ENCODE measurements at places on chromosomes 7 and 10.
A peak's percentile ranks its signal among the peaks of the same experiment; 100 is the strongest.

DNA sequence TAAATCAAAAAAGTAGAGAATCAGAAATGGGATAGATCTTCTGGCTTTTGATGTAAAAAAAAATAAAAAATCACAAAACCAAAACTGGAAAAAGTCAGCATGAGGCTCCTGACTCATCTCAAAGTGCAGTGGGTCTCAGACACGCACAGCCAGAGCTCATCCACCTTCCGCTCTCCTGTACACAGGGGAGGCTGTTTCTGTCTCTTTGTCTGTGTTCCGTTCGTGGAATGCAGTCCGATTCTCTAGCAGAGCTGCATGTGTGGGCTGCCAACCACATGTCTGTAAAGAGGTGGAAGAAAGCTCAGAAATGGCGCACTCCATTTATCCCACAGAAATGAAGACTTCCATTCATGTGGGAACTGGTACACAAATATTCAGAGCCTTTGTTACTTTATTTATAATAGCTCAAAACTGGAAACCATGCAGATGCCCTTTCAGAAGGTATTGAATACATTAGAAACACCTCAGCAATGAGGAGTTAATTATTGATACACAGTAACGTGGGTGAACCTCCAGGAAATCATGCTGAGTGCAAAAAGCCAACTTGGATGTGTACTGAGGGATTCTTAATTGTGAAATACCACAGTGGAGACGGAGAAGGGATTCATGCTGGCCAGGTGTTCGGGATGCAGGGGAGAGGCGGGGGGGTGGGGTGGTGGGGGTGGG is 123.3 kb downstream of the TRRAP start:
- peaks cover 3% of the 10 kb centered on the region for H3K4me1 ChIP-seq
- no peak overlapping the region for H3K4me3 ChIP-seq
- H3K27me3 ChIP-seq = no peaks in the 10 kb centered on the region
- peak overlapping the region; percentile 87 for H3K27ac ChIP-seq
- H3K36me3 ChIP-seq = peaks cover 10% of the 10 kb centered on the region

GRCh38 chr10:120014031-120014430 is 121.5 kb downstream of the SEC23IP start:
- no peak overlapping the region for H3K27ac ChIP-seq
- H3K27me3 ChIP-seq = peaks cover 74% of the 10 kb centered on the region
- H3K36me3 ChIP-seq = no peaks in the 10 kb centered on the region
- no peak for DNase-seq
- H3K4me3 ChIP-seq = no peak overlapping the region

DNA sequence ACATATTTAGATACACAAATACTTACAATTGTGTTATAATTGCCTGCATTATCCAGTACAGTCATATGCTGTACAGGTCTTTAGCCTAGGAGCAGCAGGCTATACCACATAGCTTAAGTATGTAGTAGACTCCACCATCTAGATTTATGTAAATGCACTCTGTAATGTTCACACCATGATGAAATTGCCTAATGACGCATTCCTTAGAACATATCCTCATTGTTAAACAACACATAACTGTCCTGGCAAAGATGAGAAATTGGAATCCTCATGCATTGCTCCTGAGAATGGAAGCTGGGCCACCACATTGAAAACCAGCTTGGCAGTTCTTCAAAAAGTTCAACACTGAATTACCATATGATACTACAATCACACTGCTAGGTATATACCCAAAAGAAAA is 1002.8 kb upstream of the CELF2 start:
- H3K27ac ChIP-seq = no peak overlapping the region
- DNase-seq = no peak
- no peak overlapping the region for H3K4me3 ChIP-seq

DNA sequence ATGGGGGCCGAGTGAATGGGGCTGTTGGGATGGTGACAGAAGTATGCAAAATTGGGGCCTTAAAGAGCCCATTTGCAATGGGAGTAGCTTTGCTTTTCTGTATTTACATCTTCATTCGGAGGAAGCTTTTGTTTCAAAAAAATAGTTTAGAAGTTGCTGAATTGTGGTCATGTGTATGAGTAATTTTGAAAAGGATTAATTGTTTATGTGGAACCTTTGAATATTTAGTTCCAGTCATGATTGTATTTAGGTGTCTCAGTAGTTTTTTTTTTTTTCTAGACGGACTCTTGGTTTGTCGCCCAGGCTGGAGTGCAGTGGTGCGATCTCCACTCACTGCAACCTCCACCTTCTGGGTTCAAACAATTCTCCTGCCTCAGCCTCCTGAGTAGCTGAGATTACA is 37.2 kb downstream of the RBM33 start:
- no peaks in the 10 kb centered on the region for H3K27me3 ChIP-seq
- peak overlapping the region; percentile 56 for H3K27ac ChIP-seq
- peaks cover 22% of the 10 kb centered on the region for H3K36me3 ChIP-seq
- H3K4me3 ChIP-seq = peak overlapping the region; percentile 39
- peaks cover 40% of the 10 kb centered on the region for H3K4me1 ChIP-seq

DNA sequence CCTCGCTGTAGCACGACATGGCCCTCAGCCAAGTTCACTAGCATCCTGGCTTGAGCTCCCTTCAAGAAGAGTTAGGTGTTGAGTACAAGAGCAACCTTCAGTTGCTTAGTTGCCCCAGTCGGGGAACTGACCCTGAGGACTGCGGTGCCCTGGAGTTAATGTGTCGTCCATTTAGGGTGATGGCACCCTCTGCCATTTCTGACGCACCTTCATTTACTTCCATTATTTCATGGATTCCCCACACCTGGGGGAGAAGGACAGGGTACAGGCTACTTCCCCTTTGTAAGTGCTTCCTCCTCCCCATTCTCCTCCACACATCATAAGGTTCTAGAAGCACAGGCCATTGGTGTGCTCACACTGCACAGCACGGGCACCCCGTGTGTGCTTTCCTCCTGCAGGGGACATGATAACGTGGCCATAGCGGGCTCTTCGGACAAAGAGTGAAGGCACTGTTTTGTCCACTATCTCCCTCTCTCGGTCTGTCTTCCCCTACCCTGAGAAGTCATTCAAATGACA is 1.8 kb downstream of the ALOX5 start:
- peaks cover 6% of the 10 kb centered on the region for H3K36me3 ChIP-seq
- peaks cover 37% of the 10 kb centered on the region for H3K4me1 ChIP-seq
- peaks cover 2% of the 10 kb centered on the region for H3K27me3 ChIP-seq
- no peak for DNase-seq

- H3K4me1 ChIP-seq = peaks cover 38% of the 10 kb centered on the region
- H3K27ac ChIP-seq = peak overlapping the region; percentile 51
- no peak for DNase-seq
- peak overlapping the region; percentile 22 for H3K4me3 ChIP-seq
These were observed 43.5 kb upstream of the ZMIZ1 start for GRCh38 chr10:79025199-79025832.

GRCh38 chr7:123711832-123712293 is 36.9 kb downstream of the WASL start:
- no peaks in the 10 kb centered on the region for H3K27me3 ChIP-seq
- peak overlapping the region; percentile 77 for H3K27ac ChIP-seq
- peaks cover 30% of the 10 kb centered on the region for H3K4me1 ChIP-seq
- H3K4me3 ChIP-seq = no peak overlapping the region
- no peak for DNase-seq

- H3K4me1 ChIP-seq = peaks cover 10% of the 10 kb centered on the region
- H3K27me3 ChIP-seq = peaks cover 14% of the 10 kb centered on the region
- peaks cover 4% of the 10 kb centered on the region for H3K36me3 ChIP-seq
- DNase-seq = no peak
- no peak overlapping the region for H3K4me3 ChIP-seq
- H3K27ac ChIP-seq = no peak overlapping the region
These were observed 81.0 kb downstream of the SNX10 start for GRCh38 chr7:26372704-26373103.
